ENCODE measurements at places on chromosomes 16 and 17.

DNA sequence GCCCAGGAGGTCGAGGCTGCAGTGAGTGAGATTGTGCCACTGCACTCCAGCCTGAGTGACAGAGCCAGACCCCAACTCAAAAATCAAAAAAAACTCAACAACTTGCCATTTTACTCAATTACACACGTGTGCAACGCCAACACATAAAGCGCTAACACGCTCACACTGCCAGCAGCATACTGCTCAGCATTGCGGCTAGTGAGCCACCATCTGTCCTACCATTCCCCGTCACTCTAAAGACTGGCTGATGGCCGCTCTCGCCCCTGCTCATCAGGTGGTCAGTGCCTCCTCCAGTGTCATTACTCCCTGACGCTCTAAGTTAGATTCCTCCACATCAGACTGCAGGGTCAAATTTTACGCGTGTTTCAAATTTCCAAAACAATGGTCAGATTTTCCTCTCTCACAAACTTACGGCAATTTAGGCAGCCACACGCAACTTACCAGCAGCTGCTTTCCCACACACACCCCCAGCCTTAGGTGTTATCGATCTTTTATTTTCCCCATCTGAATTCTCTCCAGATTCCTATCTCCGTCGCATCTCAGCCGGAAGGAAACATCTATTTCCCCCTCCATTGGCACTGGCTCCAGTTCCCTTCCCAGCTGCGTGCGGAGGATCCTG lies 240.8 kb downstream of the C16orf95 start:
- no peak for DNase-seq

- no peak for DNase-seq
Observed at GRCh38 chr17:39933912-39934311, 6.4 kb downstream of the LRRC3C start.

DNA sequence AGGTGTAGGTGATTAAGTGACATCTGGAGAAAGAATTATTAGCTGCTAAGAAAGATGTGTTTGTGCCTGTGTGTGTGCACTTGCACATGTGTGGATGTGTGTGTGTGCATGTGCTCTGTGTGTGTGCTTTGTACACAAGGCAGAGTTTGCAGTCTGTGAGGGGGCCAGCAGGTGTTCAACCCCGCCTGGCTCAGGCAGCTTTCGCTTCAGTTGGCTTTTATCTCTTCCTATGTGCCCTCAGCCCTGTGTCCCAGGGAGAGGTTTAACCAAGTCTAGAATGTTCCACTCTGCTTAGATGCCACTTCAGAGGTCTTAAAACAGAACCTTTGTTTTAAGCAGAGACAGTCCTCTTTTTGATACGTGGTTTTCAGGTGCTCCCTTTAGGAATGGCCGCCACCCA lies 58.8 kb downstream of the CDH13 start:
- no peak for DNase-seq

- no peak for DNase-seq
Observed at GRCh38 chr17:67686241-67686640, 31.5 kb upstream of the NOL11 start.

- DNase-seq = no peak
Observed at GRCh38 chr17:19756546-19756945, 8.4 kb upstream of the ALDH3A1 start.

DNA sequence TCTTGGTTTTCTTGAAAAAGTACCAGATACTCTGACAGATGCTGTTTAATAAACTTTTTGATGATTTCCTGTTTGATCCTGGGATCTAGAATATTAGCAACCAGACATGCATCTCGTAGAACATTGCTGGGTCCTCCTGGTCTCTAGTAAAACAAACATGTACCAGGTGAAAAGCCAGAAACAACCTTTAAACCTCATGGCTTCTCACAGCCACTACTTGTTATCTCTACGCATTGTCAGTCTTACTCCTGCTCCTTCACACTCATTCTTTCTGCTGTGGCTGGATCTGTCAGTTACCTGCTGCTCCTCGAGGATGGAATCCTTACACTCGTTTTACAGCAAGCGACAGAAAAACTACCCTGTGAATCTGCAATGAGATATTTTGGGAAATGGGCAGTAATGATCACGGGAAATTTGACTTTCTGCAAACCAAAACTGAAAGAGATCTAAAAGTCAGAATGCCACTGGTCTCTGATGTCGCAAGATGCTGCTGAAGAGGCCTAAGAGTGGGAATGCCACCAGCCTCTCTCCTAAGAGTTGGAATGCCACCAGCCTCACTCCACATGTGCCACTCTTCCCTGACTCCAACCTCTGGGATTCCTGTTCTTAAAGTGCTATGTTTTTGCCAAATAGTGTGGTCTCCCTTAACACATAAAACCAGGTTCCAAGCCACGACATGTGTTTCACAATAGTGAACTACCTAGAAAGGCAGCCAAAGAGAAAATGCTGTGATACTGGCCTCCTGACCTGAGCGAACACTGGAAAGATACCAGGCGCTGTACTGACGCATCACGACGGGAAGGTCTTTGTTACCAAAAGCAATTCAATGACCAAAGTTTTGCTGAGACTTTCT lies 86.3 kb downstream of the VPS53 start:
- DNase-seq = no peak

- DNase-seq = no peak
Observed at GRCh38 chr17:59423137-59423724, 91.8 kb downstream of the YPEL2 start.

GRCh38 chr16:78897299-78897698 lies 703.2 kb downstream of the MAF start:
- no peak for DNase-seq

GRCh38 chr16:50763211-50763610 lies 21.3 kb downstream of the CYLD start:
- DNase-seq = no peak

DNA sequence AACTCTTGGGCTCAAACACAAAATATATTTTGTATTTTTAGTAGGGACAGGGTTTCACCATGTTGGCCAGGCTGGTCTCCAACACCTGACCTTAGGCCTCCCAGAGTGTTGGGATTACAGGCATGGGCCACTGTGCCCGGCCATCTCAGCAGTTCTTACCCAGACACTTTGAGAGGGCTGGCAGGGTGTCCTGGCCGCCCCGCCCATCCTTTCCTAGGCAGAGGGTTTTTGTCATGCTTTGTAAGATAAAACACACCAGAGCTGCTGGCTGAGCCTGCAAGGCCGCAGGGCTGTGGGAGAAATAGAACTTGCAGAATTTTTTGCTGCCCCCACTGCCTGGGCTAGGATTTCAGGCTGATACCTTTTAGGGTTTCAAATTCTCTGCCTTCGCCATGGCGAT lies 8.7 kb downstream of the PPL start:
- DNase-seq = no peak

DNA sequence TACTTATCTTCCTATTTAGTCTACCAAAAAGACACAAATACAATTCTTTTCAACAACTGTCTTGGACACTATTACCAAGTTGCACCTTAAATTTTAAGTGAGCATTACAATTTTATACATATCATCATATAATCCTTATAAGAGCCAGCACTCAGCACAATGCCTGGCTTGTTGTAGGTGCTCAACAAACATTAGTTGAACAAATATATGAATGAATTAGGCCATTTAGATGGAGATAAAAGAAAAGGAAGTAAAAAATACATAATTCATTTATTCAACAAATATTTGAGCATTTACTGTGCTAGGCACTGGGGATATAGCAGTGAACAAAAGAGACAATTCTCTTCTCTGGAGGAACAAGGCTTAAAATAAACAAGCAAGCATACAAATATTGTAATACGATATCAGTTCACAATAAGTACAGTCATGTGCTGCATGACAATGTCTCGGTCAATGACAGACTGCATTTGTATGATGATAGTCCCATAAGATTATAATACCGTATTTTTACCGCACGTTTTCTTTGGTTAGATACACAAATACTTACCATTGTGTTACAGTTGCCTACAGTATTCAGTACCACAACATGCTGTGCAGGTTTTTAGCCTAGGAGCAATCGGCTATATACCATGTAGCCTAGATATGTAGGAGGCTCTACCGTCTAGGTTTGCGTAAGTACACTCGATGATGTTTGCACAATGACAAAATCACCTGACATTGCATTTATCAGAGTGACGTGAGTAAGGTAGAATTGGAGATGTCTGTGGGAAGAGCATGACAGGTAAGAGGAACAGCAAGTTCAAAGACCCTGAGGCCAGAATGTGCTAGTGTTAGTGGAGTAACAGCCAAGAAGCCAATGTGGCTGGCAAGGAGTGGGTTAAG lies 86.4 kb upstream of the HS3ST2 start:
- no peak for DNase-seq

GRCh38 chr16:48558371-48558841 lies 51.6 kb downstream of the N4BP1 start:
- DNase-seq = no peak

DNA sequence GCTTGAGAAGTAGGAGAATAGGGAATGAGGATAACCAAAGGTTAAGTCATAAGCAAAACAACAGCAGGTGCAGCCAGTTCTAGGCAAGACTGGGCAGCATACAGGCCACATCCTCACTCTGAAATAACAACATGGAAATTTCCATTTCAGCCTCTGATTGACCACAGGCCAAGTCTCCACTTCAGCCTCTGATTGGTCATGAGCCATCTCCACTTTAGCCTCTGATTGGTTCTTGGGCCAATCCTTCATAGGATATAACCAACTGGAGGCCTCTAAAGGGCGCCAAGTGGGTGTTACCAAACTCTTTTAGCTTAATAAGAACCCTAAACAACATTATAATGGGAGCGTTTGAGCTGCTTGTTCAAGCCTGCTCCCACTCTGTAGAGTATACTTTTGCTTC lies 512.0 kb downstream of the NPIPA7 start:
- DNase-seq = no peak

DNA sequence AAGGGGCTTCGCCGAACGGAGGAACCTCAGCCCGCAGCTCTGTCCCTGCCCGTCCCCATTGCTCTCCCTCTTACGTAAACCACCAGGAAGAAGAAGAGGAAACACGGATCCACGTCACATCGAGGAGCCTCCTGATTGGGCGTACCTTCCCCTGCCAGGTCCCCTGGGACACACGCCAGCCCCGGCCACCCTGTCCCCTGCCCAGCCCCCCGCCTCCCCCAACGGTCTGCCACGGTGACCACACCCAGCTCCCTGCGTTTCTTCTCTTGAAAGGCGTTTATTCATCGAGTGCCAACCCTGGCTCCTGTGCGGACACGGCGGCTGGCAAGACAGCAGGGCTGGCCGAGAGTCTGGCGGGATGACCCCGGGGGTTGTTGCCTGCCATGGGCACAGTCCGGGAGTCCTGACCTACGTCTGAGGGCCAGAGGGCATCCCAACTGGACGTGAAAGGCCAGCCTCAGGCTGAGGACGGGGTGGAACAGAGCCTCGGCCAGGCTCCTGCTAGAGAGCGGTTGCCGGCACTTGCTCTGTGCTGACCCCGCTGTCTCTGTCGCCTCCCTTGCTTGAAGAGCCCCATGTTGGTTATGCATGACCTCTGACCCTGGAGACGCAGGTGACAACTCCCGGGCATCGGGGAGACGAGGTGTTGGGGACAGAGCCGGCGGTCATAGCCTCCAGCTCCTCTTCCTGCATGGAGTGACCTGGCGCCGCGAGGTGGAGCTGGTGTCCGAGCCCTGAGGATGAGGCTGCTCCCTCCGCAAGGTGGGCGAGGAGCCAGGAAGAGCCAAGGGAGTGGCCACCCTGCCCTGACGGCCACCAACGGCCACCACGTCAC lies 40.5 kb upstream of the ACSF3 start:
- no peak for DNase-seq

- no peak for DNase-seq
Observed at GRCh38 chr17:49570540-49571242, 5.0 kb upstream of the NXPH3 start.

- DNase-seq = no peak
Observed at GRCh38 chr17:39607057-39607850, 466 bp downstream of the NEUROD2 start.

GRCh38 chr16:88303890-88304819 lies 78.6 kb upstream of the ZNF469 start:
- no peak for DNase-seq

DNA sequence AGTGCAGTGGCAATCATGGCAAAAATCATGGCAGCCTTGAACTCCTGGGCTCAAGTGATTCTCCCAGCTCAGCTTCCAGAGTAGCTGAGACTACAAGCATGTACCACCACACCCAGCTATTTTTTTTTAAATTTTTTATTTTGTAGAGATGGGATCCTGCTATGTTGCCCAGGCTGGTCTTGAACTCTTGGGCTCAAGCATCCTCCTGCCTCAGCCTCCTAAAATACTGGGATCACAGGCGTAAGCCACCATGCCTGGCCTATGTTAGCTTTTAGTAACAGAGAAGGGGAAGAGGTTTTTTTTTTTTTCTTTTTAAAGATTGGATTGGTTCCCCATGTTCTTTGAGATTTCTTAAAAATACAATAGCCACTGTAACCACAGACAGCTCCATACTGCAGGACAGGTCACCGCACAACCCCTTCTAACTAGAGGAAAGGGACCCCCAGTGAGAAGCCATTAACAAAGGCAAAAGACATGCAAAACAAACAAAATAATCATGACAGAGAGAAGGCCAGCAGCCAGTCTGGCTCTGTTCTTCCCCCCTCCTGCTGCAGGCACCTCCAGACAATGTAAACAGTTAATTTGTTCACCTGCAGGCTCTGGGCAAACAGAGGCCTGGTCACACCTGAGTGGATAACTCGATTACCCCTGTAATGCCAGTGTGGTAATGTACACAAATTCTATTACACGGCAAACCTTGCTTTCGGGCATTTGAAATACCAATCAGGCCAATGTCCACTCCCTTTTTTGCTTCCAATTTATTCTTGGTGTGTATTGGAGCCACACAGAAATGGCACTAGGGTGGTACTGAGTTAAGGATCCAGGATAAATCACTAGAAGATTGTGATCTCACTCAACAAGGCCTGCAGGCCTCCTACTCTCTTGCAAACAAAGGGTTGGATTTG lies 52.9 kb downstream of the SNX11 start:
- DNase-seq = no peak

DNA sequence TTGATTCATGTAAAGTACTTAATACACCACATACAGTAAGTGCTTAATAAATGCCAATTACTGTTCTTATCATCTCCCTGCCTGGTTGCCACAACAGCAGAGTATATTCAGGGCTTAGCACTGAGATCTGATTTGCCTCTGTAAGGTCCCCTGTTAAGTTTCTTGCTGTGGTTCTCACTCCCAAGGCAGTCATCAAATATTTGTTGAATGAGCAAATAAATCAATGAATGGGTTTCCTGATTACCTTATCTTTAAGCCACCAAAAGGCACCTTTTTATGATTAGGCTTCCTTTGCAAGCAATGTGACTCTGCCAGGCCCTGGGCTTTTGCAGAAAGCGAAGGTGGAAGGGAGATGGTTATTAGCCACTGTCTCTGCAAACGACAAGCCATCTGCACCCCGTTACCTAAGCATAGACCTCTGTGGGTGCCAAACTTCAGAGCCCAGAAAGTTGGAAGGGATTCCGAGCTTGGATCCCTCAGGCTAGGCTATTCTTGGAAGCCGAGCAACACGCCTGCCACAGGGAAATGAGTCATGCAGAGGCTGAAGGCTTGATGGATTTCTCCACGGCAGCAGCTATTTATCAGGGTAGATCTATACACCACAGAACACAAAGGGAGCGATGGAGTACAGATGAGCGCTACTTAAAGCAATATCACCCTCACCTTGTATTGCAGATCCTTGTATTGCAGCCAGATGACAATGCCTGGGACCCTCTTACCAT lies 102.0 kb downstream of the GRIN2A start:
- no peak for DNase-seq

Data from stimulated activated CD8-positive, alpha-beta memory T cell treated with anti-CD3 and anti-CD28 coated beads, Interleukin-4, amount 100 ng/mL, for 1 hour (primary cell).